ENCODE measurements at places on chromosomes 16 and 17. TPM values are rescaled to one million over a fixed set of nuclear protein-coding genes. Genes with fewer than 3 reads are reported as not detected.

Gene RCVRN
- 0.52 TPM for total RNA-seq

Gene SLC5A11
- not detected for total RNA-seq

Gene PLD6
- 13.7 TPM for total RNA-seq

Gene CRHR1
- 0.52 TPM for total RNA-seq

Gene SLC7A6OS
- 9.8 TPM for total RNA-seq

Gene GLYR1
- 81.8 TPM for total RNA-seq

Gene SCGB1C2
- total RNA-seq: not detected

Gene HCRT
- not detected for total RNA-seq

Gene CPHXL2
- not detected for total RNA-seq

DNA sequence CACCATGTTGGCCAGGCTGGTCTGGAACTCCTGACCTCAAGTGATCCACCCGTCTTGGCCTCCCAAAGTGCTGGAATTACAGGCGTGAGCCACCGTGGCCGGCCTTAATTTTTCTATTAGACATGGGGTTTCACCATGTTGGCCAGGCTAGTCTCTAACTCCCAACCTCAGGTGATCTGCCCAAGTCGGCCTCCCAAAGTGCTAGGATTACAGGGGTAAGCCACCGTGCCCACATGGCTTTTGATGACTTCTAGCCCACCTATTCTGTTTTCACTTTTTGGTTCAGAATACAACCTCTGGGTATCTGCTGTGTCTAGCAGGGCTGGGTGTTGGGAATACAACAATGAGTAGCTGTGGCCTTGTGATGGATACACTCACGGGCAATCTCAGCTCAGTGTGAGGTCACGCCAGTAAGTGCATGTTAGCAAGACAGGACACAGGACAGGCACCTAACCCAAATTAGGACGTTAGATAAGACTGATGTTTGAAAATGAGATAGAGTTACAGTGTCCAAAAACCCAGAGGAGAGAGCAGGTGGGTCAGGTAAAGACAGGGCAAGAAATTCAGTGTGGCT is 14.1 kb upstream of the YWHAE start:
- DNase-seq: no peak

DNA sequence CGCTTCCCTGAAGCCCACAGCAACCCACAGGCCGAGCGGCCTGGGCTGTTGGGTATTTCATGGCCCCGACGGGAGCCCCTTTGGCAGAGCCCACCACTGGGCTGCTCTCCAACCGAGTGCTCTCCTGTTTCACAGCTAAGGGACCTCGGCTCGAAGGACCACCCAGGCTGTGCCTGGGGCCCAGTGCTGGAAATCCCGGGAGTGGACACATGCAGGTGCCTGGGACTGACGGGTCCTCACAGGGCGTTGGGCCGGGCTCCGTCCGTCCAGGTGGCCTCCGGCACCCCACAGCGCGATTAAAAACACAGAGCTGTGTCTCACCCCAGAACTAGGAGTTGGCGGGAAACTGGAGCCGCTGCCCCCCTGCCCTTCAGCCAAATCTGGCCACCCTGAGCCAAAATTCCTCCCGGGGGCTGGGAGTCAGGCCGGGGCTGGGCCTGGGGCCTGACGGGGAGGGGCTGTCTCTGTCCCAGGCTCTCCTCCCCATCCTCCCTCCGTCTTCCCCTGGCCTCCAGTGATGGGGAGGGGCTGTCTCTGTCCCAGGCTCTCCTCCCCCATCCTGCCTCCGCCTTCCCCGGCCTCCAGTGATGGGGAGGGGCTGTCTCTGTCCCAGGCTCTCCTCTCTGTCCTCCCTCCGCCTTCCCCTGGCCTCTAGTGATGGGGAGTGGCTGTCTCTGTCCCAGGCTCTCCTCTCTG is 14.1 kb downstream of the UTS2R start:
- DNase-seq: no peak

GRCh38 chr16:10756574-10756973 is 12.9 kb downstream of the NUBP1 start:
- no peak for DNase-seq

GRCh38 chr16:81711657-81712319 is 67.3 kb upstream of the PLCG2 start:
- DNase-seq: no peak

- no peak for DNase-seq
Measured at GRCh38 chr16:51119556-51119955, 31.5 kb downstream of the SALL1 start.

GRCh38 chr17:83150369-83151055 is 71.1 kb downstream of the METRNL start:
- DNase-seq: peak; percentile 60

DNA sequence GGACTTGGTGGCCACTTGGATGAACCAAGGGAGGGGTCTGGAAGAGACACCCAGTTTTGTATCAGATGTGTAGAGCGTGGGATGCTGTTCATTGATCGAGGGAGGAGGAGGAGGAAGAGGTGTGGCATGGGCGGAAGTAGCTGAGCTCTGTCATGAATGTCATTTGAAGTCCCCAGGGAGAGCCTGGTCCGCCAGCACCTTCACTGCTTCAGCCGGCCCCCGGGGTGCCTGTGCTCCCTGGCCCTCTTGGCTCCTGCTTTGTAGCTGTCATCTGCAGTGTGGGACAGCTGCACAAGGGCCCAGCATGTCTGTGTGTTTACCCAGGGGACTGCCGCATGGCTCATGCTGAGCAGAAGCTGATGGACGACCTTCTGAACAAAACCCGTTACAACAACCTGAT is 75.4 kb upstream of the RBL2 start:
- peak; percentile 77 for DNase-seq

DNA sequence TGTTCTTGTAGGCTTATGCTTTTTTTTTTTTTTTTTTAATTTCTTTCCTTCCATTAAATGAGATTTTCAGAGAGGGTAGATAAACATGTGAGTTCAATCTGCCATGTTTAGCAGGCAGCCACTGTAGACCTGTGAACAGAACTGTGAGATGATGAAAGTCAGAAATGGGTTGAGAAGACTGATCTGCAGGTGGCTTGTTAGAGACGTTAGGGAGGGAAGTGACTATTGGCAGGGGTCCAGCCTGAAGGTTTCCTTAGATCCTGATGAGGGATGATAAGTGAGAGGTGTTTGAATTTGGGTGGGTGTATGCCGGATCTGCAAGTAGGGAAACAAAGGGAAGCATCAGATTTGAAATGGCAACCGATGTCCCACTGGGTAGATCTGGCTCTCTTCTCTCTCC is 157.8 kb downstream of the HS3ST3B1 start:
- no peak for DNase-seq

- DNase-seq: no peak
Measured at GRCh38 chr16:17367036-17367435, 103.7 kb downstream of the XYLT1 start.

DNA sequence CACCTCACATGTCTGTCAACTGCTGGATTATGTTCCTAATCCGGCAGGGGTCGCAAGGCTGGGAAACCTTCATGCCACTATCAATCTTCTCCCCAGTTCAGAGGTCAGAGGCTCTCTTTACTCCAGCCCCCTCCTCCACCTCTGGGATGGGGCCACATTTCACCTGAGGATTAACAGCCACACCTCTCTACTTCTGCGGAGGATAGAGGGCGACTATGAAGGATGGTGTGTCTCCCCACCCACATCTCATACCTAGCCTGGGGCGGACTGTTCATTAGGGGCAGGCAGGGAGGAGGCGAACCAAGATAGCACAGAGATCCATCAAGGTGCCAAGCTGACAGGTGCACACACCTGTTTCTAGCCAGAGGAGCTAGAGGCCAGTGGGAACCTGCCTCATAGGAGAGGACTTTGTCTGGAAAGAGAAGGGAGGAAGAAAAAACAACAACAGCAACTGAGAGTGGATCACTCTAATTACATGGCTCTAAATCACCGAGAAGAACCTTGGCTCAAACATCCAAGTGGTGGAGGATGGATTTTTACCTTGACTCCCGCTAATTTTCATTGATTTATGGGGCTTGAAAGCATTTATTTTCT is 41.9 kb upstream of the SKAP1 start:
- no peak for DNase-seq

- no peak for DNase-seq
Measured at GRCh38 chr16:68070249-68070730, 14.9 kb upstream of the NFATC3 start.

DNA sequence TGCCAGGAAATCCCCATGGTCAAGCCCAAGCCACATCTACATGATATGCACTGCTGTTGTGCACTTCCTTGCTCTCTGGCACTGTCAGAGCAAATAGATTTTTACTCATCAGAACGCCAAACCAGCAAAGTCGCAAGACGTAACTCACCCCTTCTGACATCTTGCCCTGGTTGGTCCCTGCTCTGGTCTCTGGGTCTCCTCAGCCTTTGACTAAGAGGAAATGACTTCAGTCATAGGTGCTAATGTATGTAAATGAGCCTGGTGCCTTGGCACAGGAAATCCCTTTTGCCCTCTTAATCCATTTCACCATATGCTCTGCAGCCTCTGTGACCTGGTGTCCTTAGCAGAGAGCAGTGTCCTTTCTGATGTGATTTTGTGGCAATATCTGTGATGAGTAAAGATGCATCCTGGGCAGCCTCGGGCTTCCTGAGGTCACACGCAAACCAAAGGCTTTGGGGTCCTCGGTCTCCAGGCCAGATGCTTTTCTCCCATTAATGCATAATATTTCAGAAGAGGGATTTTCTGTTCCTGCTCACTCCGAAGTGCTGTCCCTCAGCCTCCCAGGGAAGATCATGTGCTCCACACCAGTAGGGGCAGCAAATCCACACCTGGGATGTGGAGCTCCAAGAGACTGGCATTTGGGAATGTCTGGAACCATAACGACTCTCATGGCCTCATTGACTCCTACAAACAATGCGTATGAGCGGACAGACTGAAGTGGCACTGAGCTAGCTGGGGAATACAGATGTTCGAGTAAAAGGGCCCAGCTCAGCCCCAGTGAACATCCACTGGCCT is 66.9 kb downstream of the GP2 start:
- no peak for DNase-seq

DNA sequence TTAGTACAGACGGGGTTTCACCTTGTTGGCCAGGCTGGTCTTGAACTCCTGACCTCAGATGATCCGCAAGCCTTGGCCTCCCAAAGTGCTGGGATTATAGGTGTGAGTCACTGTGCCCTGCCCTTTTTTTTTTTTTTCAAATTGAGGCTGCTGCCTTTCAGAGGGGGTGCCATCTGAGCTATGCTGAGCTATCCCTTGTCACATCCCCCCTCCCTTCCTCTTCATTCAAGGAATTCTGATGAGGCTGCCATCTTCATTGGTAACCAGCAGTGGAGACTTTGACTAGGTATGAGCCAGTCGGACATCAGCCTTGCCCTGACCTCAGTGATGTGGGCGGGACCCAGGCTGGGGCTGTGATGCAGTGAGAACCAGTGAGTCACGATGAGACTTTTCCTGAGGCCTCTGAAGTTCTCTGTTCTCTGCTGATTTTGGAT is 24.4 kb upstream of the GPT2 start:
- DNase-seq: no peak

DNA sequence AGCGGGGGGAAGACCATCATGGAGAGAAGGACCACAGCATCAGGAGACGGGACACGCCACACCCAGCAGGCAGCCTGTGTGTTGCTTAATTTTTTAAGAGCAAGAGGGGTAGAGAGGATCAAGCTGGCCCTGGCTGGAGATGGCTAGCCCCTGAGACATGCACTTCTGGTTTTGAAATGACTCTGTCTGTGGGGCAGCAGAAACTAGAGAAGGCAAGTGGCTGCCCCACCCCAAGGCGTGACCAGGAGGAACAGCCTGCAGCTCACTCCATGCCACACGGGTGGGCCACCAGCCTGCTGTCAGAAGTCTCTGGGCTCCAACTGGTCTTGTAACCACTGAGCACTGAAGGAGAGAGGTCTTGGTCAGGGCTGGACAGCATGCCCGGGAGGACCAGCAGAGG is 75.5 kb downstream of the SOCS1 start:
- no peak for DNase-seq

DNA sequence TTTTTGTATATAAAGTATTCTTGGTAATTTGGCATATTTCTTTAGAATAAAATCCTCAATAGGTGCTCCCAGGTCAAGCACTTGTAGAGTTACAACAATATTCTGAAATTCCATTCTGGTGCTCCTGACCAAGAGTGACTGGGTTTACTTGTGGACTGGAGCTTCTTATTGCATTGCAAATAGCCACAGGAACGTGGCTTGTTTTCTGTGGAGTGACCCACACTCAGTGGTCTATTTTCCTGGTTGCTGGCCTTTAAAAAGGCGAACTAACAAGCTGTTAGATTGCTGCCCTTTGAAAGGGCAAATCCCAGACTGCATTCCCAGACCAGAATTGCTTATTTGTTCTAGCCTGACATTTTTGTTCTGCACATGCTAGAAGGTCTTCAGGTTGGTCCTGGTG is 658.8 kb upstream of the GOT2 start:
- no peak for DNase-seq

DNA sequence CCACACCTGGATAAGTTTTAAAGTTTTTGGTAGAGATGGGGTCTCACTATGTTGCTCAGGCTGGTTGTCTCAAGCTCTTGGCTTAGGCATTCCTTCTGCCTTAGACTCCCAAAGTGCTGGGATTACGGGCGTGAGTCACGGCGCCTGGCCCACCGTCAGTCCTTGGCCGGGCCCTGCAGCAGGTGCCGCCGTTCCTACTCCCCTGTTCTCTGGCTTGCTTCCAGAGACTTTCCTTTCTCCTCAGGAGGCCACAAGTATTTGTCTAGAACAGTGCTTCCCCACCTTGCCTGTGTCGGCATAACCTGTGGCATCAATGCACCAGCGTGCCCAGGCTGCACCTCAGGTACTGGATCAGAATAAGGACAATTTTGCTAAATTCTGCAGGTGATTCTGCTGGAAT is 3.0 kb upstream of the MGAT5B start:
- no peak for DNase-seq

DNA sequence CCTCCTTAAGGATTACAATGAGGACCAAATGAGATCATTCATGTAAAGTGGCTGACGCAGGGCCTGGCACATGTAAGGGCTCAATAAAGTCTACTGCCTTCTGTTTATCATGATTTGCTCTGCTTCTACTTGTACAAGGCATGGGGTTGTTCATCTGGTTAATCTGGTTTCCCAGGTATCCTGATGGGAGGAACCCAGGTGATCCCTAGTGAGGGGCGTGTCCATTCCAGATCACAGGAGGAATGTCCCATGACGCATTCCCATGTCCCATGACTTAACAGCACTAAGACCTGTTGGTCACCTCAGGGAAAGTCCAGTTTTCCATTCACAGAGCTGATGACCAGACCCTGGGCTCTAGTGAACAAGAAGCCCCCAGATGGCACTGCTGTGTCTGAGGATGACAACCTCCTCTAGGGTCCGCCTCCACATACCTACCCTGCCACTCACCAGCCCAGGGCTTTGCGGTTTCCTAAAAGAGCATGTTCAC is 11.5 kb upstream of the TPPP3 start:
- DNase-seq: no peak

DNA sequence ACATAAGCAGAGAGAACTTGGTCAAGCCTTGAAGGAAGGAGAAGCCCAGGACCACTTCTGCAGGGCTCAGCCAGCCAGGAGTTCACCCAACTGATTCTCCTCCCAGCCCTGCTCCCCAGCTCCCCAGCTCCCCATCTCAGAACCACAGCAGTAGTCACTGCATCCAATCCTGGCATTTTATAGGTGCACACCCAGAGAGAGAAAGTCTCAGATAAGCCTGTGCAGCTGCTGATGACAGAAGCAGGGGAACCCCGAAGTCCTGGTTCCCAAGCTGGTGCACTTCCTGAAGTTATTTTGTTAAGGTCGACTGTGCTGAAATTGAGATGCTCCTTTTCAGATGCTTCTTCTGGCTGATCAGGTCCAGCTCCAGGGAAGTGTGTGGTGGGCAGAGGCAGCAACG is 6.6 kb downstream of the RNF112 start:
- DNase-seq: no peak

- DNase-seq: no peak
Measured at GRCh38 chr16:79757163-79757562, 156.6 kb upstream of the MAF start.

GRCh38 chr16:59210955-59211541 is 476.9 kb upstream of the GOT2 start:
- DNase-seq: no peak

Measured in esophagus muscularis mucosa (tissue), 4 donors.